ENCODE measurements at places on chromosomes 3 and 15.

GRCh38 chr3:99646107-99646435 lies 7.7 kb downstream of the COL8A1 start:
- DNase-seq: no peak

DNA sequence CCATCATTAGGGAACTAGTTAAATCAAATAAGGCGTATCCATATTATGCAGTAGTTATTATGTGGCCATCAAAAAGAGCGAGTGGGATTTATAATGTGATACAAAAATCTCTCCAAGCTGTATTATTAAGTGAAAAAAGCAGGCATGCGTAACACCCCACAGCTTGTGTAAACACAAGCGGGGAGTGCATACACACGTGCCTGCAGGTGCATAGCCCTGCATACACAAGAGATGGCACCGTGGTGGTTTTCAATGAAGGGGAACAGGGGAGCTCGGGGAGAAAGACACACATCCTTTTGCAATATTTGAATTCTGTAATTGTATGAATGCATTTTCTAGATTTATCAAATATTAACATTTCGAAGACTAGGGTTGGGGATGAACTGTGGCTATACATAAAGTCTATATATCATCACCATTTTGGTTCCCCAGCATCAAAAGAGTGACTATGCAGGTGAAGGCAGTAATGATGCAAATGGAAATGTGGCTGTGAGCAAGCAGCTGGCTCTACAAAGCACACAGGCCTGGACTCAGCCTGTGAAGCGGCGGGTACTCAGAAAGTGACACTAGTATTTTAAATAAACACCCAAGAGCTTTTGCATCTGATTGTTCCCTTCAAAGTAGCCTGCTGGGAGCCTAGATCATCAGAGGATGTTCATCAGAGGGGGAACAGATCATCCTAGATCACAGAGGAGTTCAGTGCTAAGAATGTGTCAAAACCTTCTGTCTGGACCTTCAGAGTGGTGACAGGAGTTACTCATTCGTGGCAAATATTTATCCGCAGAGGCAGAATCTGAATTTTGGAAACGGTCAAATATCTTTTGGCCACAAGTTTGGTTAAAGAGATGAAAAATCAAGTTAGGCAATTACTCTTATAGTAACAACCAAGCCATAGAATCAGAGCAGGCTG lies 9.4 kb upstream of the KIF7 start:
- DNase-seq: no peak

DNA sequence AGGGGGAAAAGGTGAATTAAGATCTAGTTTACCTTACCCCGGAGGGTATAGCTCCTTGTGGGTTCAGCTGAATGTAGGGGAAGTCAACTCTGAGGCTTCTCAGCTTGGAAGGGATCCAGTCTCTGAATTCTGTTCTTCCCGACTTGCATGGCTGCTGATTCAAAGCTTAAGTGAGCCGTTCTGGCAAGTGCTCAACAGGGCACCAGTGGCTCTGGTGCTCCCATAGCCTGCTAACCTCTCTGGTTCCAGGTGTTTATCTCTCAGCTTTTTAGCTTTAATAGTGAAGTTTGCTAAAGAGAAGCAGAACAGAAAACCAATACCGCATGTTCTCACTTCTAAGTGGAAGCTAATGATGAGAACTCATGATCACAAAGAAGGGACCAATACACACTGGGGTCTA lies 46.3 kb upstream of the RBP1 start:
- no peak for DNase-seq

DNA sequence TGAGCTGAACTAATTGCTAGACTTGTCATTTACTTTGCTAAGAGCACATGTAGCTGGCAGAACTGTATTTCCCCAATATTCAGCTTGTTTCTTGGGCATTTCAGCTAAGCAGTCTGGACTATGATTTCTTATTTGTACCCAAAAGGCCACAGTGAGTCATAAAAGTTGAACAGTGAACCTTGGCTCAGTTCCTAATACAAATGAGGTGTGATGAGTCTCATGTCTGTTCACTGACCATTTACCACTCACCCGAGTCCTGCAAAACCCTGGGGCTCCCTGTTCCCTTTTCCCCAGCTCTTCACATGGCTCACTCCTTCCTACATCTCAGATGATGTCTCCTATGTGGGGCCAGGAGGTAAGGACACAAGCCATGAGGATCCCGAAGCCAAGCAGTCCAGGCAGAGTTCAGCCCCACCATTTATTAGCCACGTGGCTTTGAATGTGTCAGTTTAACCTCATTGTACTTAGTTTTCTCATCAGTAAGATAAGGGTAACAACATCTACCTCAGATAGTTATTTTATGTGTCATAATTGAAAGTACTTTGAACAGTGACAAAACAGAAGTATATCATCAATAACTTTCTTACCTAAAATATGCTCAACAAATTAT lies 239.3 kb downstream of the IL5RA start:
- DNase-seq: no peak

DNA sequence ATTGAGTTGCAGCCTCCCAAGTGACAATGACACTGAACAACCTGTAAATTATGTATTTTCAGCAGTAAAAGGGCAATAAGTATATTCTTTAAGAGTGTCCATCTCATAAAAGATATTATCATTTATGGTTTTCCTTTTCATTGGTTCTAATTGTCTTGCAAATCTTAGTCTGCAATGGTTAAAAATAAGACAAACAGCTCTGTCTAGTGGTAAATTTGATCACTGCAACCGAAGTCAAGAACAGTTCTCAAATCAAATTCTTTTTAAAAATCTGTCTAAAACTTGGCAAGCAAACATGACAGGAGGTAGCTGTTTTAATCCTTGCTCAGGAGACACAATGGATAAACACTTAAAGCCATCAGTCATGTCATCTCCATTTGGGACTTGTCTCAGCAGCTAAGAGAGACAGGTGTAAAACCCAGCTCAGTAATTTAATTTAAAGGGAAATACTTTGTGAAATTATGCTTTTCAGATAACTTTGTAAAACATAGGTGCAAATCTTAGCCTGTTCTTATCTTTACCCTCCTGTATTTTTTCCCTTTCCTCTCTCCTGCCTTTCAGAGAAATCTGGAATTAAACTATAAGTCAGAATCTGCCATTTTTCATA lies 150.3 kb upstream of the ARHGEF26 start:
- no peak for DNase-seq

DNA sequence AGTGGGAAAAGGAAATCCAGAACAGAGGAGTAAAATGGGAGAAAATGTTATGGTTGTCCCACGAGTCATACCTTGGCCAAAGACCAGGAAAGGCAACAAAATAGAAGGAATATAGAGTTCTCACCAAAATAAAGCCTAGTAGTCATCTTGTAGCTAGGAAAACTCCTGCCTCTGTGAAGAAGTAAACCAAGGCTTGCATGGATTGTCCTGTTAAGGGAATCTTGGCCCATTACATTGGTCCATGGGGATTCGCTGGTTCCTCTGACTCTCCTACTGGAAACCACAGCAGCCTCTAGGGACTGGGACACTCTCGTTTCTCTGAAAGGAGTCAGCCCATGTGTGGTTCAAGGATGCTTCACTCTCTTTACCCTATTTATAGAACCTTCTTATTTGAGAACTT lies 62.9 kb upstream of the FNDC3B start:
- DNase-seq: no peak

DNA sequence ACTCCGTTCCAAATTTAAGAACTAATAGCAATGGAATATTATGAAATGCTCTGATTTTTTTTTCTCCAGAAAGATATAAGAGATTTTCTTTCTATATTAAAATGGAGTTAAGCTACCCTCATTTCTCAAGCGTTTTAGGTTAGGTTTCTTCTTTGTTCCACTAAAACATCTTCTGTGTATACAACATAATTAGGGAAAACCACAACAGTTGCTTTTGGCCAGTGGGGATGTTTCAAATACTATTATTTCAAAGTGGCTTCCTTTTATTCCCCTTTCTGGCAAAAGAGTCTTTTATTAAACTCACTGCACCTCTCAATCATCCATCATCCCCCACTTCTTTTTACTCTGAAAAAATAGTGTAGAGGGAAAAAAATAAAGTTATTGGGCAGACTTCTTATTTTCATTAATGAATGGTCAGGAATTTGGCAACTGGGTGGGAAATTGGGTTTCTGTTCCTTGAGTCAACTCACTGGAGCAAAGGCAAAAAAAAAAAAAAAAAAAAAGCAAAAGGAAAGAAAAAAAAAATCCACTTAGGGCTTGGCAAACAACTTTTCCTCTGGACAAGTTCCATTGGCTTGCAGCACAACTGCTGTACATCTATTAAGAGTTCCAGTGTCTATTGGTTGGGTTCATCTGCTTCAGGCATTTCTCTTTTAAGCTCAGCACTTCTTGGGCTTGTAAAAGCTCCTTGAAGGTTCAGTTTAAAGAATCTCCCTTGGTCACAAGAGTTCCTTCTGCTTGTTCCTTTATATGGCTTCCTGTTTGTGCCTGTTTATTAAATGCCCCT lies 963.4 kb downstream of the ROBO1 start:
- no peak for DNase-seq

GRCh38 chr15:62941699-62942098 lies 100.8 kb upstream of the TPM1 start:
- DNase-seq: no peak

GRCh38 chr3:33131331-33132018 lies 17.7 kb downstream of the CRTAP start:
- DNase-seq: peak; percentile 19

- no peak for DNase-seq
Measured at GRCh38 chr3:191753196-191753595, 292.2 kb downstream of the PYDC2 start.

DNA sequence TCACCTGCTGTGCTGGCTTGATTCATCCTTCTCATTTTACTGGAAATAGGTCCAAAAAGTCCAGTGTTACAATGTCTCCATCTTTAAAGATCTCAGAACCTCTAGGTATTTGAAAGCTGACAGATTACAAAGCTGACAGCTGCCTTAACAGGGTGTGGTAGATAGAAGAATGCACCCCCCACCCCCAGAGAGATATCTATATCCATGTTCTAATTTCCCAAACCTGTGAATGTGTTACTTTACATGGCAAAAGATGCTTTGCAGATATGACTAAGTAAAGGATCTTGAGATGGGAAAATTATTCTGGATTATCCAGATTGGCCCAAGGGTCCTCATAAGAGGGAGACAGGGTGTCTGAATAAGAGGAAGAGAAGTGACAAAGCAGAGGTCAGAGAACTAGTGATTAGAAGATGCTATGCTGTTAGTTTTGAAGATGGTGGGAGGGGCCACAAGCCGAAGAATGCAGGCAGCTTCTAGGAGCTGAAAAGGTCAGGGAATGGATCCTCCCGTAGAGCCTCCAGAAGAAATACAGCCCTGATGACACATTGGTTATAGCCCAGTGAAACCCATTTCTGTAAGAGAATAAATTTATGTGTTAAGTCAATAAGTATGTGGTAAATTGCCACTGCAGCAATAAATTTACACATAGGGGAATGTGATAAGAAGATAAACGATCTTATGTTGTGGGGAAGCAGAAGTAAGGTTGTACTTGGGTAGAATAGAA lies 21.5 kb upstream of the FSTL1 start:
- no peak for DNase-seq

- DNase-seq: no peak
Measured at GRCh38 chr3:115227461-115227860, 80.4 kb upstream of the ZBTB20 start.

DNA sequence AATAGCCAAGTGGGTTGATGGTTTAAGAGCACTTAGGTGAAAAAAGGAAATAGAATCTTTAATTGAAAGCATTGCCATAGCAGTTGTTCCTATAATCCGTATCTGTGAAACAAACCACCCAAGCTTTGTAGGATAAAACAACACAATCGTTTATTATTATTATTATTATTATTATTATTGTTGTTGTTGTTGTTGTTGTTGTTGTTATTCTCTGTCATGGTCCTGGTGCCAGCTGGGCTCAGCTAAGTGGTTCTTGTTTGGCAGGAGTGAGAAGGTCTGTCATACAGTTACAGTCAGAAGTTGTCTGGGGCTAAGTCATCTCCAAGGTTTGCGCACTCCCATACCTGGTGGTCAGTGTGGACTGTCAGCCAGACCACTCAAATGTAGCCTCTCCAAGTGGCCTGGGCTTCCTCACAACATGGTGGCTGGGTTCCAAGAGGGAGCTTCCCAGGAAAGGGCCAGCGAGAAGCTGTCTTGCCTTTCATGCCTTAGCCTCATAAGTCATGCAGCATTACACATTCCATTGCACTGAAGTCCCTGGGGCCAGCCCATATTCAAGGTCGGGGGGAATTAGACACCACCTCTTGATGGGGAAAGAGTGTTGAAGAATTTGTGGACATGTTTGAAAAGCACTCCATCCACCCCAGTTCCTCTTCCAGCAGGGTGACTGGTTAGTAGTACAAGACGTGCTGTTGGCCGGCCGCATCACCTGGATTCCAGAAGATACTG lies 54.3 kb upstream of the FGD5 start:
- no peak for DNase-seq

GRCh38 chr3:181358562-181358961 lies 353.2 kb upstream of the SOX2 start:
- DNase-seq: no peak

GRCh38 chr15:63630036-63630751 lies 33.0 kb downstream of the FBXL22 start:
- no peak for DNase-seq

DNA sequence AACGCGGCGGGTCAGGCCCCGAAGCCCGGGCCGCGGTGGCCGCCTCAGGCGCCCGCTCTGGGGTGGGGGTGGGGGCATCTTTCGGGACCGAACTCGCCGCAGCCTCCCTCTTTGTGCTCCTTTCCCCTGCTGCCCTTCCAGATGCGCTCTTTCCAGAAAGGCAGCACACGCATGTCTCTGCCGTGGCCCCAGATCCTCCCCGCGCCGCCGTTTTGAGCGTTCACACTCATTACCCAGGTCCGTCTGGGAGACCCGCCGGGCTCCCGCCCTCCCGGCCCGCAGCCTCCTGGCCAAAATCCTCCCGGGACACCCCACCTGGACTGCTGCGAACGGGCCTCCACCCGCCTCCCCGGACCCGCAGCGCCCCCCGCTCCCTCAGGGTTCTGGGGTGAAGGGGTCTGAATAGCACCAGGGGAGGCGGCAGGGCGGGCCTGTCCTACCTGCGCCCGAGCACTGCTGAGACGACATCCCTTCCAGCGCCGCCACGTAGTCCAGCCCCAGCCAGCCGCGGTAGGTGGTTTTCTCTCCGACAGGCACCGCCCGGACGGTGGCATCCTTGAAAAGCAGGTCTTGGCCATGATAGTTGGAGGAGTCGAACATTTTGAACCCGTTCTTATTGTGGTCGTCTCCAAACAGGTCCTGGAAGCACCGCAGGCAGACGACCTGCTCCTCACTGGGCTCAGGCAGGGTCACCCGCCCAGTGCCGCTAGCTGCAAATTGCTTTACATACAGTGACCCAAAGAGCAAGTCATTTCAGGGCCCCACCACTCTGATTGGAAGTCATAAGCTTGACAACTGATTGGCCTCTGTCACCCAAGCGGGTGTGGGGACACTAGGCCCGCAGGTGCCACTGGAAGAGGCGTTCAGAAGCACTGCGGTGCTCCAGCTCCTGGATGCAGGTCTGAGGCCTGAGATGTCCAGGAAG lies 25.9 kb downstream of the MELTF start:
- DNase-seq: no peak

- no peak for DNase-seq
Measured at GRCh38 chr15:68656438-68656739, 77.6 kb downstream of the CORO2B start.

DNA sequence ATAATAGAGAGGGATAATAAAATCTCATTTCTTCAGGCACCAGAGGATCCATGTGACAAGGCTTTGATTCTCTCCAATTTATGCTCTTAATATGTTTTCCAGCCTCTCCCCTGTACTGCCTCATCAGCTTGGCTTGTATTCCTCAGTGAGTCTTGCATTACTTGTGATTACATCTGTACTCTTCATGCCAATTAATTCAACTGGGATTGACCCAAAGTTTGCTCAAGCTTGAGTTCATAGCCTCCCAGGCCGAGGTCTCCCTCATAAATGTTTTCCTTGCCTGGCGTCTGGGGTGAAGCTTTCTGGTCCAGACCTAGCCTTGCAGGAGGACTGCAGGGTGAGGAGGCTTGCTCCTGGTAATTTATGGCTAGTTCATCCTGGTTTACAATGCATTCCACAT lies 146.9 kb downstream of the CHST2 start:
- DNase-seq: no peak
